ENCODE measurements at places on chromosomes 4 and X. TPM values are rescaled to one million over a fixed set of nuclear protein-coding genes. Genes with fewer than 3 reads are reported as not detected.

GRCh38 chr4:46219872-46220271 lies 96.0 kb upstream of the GABRG1 start:
- no peak for DNase-seq

GRCh38 chr4:141957416-141957815 lies 321.0 kb downstream of the IL15 start:
- no peak for DNase-seq

CLNK gene
- total RNA-seq: under 0.01 TPM

DNA sequence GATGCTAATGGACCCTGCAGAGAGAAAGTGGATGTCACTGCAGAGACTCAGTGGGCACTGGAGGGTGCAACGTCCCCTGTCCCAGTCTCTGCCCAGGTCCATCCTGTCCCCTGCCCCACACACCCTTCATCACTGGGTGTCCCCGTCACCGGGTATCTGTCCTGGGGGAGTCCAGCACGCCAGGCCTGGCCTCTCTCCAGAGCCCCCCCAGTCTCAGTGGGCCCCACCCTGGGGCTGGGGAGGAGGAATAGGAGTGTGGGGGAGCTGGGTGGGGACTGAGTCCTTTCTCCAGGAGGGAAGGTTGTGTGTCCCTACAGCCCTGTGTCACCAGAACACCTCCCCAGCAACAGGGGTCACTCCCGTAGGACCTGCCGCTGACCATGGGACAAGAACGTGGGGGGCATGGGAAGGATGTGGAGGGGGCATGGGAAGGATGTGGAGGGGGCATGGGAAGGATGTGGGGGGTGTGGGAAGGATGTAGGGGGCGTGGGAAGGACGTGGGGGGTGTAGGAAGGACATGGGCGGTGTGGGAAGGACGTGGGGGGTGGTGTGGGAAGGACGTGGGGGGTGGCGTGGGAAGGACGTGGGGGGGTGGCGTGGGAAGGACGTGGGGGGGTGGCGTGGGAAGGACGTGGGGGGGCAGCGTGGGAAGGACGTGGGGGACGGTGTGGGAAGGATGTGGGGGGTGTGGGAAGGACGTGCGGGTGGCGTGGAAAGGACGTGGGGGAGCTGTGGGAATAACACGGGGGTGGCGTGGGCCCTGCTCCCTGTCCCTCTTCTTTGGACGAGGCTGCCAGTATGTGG lies 21.0 kb upstream of the SPON2 start:
- no peak for DNase-seq

GRCh38 chr4:77938560-77938959 lies 75.9 kb downstream of the MRPL1 start:
- no peak for DNase-seq

LRIT3 gene
- total RNA-seq: not detected

BMP3 gene
- not detected for total RNA-seq

PRDM5 gene
- total RNA-seq: 1.9 TPM

DNA sequence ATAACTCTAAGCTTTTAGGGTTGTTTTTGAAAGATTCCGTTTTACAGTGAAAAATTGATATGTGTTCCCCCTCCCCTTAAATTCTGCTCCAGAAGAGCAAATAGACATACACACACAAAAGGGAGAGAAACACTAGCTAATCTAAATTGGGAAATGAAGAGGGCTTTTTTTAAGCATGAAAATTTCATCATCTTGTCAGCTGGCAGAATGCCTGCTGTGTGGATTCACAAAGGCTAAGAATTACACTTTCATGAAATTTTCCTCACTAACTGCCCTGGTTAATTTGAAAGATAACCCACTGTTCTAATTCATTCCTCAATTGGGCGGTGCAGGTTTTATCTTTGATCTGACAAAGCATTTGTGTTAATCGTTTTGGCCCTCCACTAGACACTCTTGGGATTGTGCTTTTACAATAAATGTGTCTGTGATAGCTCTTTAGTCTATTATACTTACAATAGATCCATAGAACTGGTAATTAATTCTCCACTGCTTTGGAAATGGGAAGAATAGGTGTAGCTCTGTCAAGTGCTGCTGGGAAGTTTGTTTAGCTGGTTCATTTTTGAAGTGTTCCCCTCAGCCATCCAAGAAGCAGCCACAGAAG lies 152.9 kb downstream of the POLA1 start:
- DNase-seq: no peak

UCHL1 gene
- total RNA-seq: 0.75 TPM

EGF gene
- not detected for total RNA-seq

DNA sequence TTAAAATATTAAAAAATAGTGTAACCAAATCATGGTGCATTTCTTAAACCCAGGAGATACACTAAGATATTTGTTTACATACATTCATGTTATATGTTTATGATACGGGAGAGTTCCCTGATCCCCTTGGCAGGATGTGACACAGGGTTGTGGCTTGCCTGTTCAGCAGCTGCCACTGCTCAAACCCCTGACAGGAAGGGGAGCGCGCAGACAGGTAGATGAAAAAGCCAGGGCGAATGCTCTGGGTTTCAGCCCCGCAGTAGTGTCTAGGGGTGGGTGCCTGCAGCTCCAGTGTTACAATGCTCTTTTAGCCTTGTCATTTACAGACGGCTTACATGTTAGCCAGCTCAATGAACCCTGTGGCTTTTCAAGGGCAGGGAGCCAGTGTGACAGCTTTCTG lies 1343.8 kb upstream of the IGFBP7 start:
- no peak for DNase-seq

DNA sequence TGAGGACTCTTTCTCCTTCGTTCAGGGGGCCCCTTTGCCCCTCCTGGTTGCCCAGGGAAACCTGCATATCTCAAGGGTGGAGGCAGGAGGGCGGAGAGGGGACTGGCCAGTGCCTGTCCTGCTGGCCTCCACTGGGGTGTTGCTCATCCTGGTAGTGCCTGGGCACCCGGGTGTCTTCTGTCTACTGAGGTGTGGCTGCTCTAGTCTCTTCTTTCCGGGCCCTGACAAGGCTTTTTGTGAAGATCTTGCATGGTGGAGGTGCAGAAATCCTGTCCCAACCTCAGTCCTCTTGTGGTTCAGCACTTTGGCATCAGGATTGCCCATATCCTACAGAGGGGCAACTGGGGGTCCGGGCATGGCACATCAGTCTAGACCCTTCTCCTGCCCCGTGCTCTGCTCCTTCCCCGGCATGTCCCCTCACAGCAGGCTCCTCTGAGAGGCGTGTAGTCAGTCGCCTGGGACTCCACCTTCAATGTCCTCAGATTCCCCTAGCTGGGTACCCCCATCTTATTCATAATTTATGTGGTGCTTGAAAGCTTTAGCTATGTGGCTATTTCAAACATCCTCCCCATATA lies 1.9 kb downstream of the CCDC110 start:
- DNase-seq: no peak

GRCh38 chr4:40200875-40201801 lies 4.3 kb downstream of the RHOH start:
- no peak for DNase-seq

DNA sequence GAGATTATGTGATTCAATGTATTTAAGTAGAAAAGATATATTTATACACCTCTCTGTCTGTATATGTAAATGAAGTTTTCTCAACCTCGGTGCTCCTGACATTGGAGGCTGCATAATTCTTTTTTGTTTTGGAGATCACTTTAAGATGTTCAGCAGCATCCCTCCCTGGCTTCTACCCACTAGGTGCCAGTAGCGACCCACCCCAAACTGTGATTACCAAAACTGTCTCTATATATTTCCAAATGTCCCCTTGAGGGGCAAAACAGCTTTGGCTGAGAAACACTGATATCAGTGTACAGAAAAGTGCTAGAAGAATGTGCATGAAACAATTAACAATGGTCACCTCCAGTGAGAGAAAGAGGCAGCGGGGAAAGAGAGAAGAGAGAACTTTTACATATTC lies 51.2 kb downstream of the DCX start:
- DNase-seq: no peak

- no peak for DNase-seq
Observed at GRCh38 chrX:10513974-10514373, 106.4 kb downstream of the MID1 start.

DNA sequence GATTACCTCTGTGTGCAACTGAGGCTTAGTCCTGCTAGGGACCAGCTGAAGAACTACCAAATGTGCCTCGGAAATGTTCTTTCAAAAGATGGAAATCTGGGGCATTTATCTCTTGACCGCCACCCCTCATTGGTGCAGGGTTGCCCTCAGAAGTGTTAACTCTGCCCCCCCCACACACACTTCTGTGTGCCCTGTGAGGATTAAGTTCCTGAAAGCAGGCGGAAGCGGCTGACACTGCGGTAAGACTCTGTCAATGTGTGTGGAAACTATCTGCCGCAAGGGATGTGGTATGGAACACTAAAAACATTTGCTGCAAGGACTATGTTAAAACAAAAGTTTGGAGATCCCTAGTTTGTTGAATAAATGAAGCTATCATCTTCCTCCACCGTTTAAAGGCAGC lies 106.9 kb upstream of the NDP start:
- DNase-seq: no peak

DNA sequence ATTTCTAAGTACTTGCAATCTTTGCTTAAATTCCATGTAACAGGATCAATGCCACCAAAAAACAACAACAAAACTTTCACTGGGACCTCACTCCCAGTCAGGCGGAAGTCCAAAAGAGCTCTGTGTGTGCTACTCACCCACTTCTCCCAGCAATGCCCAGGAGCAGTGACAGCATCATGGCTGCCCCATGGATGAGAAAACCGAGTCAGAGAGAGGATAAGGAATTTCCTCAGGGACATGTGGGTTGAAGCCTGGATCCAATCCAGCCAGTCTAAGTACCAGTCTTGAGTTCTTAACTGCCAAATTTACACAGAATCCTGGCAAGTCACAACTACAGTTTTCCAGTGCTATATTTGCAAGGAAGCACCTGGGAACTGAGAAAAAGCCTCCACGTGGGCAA lies 64.5 kb downstream of the STX18 start:
- DNase-seq: no peak

NOX1 gene
- not detected for total RNA-seq

DNA sequence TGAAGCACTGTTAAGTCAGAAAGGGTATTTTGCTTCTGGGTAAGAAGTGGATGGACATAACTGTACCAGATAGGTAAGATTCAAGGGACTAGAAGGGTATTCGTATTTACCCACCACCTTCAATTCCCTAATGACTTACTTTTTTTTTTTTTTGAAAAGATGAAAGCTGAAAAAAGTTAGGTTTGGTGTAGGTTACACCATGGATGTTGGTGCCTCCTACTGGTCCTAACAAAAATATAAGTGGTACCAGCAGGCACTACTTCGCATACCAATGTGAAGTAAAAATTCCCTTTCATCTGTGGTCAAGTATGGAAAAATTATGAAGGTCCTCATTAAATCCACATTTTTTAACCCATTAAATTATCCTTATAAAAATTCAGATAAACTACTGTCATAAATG lies 7.2 kb downstream of the ANKRD17 start:
- DNase-seq: no peak
